ENCODE measurements at places on chromosomes 7 and 10.

- no peak for DNase-seq
These were observed 46.3 kb downstream of the PKD1L1 start for GRCh38 chr7:47902013-47902412.

- DNase-seq: no peak
These were observed 433.5 kb upstream of the CELF2 start for GRCh38 chr10:10584161-10584560.

DNA sequence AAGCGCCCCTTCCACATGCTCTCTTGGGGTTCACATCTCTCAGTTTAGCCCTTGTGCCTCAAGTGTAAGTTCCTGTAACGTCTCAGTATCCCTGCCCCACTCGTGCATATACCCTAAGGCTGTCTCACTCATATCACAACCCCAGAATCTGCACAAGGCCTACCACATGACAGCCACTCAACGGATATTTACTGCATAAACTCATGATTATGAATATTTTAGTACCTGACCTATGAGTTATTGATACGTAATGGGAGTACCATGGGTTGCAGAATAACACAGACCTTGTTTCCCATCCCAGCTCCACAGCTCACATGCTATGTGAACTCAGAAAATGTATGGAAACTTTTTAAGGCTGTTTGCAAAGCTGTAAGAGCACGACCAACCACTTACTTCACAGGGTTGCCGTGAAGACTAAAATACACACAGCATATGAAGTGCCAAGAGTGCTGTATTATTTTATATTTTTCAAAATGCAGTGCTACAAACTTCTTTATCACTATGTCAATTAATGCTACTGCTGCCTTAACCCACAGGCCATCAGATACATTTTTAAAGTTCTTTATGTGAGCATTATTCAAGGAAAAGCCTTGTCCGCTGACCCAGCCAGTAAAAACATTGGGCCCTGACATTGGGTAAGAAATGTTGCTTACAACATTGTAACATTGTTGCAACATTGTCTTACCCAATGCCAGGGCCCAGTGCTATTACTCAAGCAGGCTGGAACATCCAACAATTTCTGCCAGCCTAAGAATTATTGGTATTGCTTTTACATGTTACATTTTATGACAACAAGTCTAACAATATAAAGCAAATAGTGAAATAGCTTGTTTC is 97.2 kb downstream of the JAZF1 start:
- DNase-seq: no peak

- DNase-seq: no peak
These were observed 72.9 kb upstream of the ZNF804B start for GRCh38 chr7:88686468-88687229.

GRCh38 chr7:45257284-45257683 is 99.7 kb downstream of the RAMP3 start:
- DNase-seq: no peak

DNA sequence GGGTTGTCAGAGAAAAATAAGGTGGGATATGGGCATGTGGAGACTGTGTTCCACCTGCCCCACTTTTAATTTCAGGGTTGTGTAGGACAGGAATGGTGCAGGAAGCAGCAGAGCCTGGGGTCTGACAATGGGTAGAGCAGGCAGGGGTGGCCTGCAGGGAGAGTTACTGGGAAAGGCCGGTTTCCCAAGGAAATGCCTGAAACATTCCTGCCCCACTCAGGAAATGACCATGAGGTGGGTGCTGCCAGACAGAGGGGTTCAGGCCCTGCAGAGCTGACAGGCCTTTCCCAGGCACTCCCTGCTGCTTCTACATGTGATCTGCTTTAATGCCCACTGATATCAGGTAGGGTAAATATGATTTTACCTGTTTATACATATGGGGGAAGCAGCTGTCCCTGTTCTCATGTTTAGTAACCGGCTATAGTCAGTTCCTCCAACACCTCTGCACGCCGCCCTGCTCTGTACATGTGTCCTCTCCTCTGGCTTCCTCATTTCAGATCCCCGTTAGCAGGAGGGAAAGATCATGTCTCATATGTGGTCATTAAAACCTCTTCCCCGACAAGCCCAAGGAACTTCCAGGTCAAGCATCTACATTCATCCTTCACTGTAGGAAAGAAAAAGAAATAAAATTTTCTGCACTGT is 118.6 kb upstream of the PRSS58 start:
- no peak for DNase-seq

GRCh38 chr10:114629824-114630730 is 28.0 kb downstream of the ABLIM1 start:
- no peak for DNase-seq

DNA sequence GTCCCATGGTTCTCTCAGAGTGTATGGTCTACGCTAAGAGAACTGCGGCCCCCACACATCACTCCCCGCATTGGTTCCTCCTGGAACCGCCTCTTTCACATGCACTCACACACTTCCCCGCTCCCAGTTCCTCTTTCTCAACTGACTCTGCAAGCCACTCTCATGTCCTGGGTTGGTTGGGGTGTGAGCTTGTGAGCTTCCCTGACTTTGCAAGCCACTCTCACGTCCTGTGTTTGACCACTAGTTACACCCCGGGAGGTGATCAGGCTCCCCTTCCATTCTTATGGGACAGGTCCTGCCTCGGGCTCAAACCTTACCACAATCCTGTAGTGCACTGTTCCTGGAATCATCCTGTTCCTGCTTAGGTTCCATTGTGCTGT is 105.0 kb downstream of the TRIM24 start:
- DNase-seq: no peak

Measured in NCI-H774 (cell line).